ENCODE measurements at places on chromosomes 16 and 17. TPM values are rescaled to one million over a fixed set of nuclear protein-coding genes. Genes with fewer than 3 reads are reported as not detected.

GRCh38 chr17:50102164-50102991 lies 7.2 kb downstream of the PDK2 start:
- peak overlapping the region; percentile 48 for H3K27ac ChIP-seq
- H3K27me3 ChIP-seq = no peaks in the 10 kb centered on the region
- no peak for DNase-seq
- H3K4me1 ChIP-seq = peaks cover 3% of the 10 kb centered on the region
- peaks cover 39% of the 10 kb centered on the region for H3K36me3 ChIP-seq
- no peak overlapping the region for H3K4me3 ChIP-seq

GRCh38 chr17:50364715-50365114 lies 8.3 kb downstream of the MRPL27 start:
- H3K4me3 ChIP-seq = no peak overlapping the region
- H3K27me3 ChIP-seq = no peaks in the 10 kb centered on the region
- peaks cover 47% of the 10 kb centered on the region for H3K36me3 ChIP-seq
- peaks cover 9% of the 10 kb centered on the region for H3K4me1 ChIP-seq

DNA sequence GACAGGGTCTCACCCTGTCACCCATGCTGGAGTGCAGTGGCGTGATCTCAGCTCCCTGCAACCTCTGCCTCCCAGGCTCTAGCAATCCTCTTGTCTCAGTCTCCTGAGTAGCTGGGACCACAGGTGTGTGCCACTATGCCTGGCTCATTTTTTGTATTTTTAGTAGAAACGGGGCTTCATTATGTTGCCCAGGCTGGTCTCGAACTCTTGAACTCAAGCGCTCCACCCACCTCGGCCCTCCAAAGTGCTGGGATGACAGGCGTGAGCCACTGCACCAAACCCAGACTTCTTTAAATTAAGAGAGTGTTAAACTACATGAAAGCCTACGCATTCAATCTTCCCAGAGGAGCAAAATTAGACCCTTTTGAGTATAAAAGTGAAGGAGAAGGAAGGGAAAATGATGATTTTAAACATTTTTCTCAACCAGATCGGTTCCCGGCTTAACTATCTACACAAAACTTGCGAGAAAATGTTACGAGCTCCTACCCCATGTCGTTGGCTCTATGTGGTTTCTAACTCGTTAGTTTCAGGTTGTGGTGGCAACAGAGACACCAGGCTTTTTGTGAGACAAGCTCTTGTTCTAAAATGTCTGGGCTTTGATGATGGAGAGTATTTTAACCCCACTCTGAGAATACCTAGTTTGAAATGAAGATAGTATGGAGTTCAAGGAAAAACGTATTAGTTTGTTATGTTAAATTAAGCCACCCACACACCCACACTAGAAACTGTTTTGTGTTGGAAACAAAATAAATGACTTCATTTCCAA lies 26.3 kb downstream of the STAT5B start:
- H3K27me3 ChIP-seq = no peaks in the 10 kb centered on the region
- peak overlapping the region; percentile 92 for H3K27ac ChIP-seq
- DNase-seq = no peak

GRCh38 chr16:70437017-70437581 lies 1.8 kb downstream of the ST3GAL2 start:
- no peak overlapping the region for H3K4me3 ChIP-seq
- no peak for DNase-seq
- H3K36me3 ChIP-seq = no peaks in the 10 kb centered on the region
- H3K27ac ChIP-seq = peak overlapping the region; percentile 92
- H3K27me3 ChIP-seq = no peaks in the 10 kb centered on the region
- peaks cover 44% of the 10 kb centered on the region for H3K4me1 ChIP-seq

- no peaks in the 10 kb centered on the region for H3K4me1 ChIP-seq
- DNase-seq = no peak
- H3K27ac ChIP-seq = no peak overlapping the region
- H3K27me3 ChIP-seq = no peaks in the 10 kb centered on the region
These were observed 101.4 kb downstream of the ITFG1 start for GRCh38 chr16:47359478-47359877.

GRCh38 chr17:70956726-70957125 lies 787.4 kb downstream of the KCNJ2 start:
- no peaks in the 10 kb centered on the region for H3K4me1 ChIP-seq
- H3K36me3 ChIP-seq = no peaks in the 10 kb centered on the region
- no peak overlapping the region for H3K4me3 ChIP-seq
- no peak for DNase-seq

DNA sequence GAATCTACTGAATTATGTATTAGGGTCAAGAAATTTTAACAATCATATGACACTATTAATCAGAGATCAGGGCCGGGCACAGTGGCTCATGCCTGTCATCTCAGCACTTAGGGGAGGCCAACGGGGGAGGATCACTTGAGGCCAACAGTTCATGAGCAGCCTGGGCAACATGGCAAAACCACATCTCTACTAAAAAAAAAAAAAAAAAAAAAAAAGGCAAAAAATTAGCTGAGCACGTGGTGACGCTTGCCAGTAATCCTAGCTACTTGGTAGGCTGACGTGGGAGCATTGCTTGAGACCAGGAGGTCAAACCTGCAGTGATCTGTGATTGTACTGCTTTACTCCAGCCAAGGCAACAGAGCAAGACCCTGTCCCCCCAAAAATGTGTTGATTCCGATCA lies 52.5 kb upstream of the CLEC3A start:
- no peaks in the 10 kb centered on the region for H3K27me3 ChIP-seq
- no peak for DNase-seq
- no peaks in the 10 kb centered on the region for H3K4me1 ChIP-seq
- H3K27ac ChIP-seq = no peak overlapping the region
- no peak overlapping the region for H3K4me3 ChIP-seq

Gene PCGF2
- total RNA-seq = 13.4 TPM

Gene RCVRN
- 0.26 TPM for total RNA-seq

Gene TIMP2
- 198 TPM for total RNA-seq

Measured in spleen (tissue), 13 donors.